ENCODE measurements at places on chromosomes 3 and 15. TPM values are rescaled to one million over a fixed set of nuclear protein-coding genes. Genes with fewer than 3 reads are reported as not detected.

GRCh38 chr15:80484333-80484864, 80.2 kb downstream of the ARNT2 start:
- no peak for DNase-seq

GRCh38 chr3:169410430-169410829, 253.1 kb downstream of the MECOM start:
- DNase-seq: no peak

GRCh38 chr3:138197058-138197457, 10.0 kb downstream of the ARMC8 start:
- DNase-seq: no peak

DNA sequence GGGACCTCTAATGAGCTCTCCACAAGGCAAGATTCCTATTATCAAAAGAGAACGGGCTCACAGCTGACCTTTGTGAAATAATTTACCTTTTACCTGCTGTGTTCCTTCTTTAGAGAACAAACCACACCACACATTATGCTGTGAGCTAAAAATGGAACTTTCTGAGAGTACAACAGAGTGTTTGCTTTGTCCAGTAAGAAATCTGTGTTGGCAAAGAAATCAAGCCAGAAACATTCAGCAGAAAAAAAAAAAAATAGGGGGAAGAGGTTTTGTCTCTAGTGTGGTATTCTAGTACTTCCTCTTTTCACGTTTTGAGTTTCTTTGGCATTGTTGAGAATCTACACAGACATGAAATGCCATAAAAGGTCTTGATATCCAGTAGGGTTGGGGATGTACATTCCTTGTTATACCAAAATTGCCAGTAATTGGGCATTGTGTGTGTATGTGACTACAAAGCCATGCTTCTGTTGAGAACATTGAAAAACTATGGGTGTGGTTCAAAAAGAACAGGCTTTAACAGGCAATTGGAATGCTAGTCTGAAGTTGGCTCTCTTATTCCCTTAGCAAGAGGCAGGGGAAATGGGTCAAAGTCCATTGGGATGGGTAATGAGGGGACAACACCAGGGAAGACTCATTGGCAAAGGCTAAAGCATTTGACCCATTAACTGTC, 273.5 kb downstream of the NEK10 start:
- DNase-seq: no peak

DNA sequence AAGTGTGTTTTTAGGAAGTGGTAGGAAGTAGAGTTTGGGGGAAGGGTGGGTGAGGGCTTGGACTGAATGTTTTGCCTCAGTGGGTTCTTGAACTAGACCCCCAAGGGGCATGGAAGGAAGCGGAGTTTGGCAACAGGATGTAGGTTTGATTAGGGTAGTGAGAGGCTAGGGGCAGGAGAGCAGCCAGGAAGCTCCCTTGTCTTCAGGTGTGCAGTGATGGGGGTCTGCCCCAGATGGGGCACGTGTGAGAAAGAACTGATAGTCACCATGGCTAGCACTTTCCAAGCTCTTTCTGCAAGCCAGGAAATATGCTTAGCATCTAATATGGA, 4.7 kb downstream of the ZSCAN2 start:
- DNase-seq: no peak

DNA sequence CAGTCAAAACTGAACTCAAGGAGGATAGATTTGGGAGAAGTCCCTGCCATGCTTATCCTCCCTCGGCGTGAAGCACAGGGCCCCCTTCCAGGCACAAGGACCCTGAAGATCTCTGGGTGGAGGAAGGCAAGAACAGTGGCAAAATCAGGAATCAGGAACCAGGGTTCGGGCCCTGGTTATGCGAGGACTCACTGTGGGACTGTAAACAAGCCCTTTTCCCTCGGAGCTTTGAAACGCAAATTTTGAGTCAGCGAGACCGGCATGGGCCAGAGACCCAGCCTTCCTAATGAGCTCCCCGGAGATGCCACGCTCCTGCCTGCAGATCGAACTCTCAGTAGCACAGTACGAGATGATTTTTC, 70.1 kb downstream of the SLC12A8 start:
- no peak for DNase-seq

DNA sequence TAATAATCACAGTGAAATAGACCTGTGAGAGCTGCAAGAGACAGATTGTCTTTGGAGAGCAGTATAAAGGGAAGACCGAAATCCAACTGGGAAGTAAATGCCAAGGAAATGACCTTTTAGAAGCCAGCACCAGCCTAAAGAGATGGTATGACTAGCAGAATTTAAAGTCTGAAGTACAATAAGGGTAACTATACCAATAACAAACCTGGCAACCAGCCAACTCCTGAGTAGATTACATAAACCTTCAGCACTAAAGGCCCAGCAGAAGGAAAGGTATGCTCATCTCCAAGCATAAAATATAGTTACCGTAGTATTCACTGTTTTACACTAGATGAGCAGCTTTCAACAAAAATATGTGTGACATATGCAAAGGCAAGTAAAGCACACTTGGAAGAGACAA, 155.1 kb upstream of the SATB1 start:
- DNase-seq: peak; percentile 52

GRCh38 chr3:100893590-100893989, 99.6 kb downstream of the ABI3BP start:
- DNase-seq: peak; percentile 41

DNA sequence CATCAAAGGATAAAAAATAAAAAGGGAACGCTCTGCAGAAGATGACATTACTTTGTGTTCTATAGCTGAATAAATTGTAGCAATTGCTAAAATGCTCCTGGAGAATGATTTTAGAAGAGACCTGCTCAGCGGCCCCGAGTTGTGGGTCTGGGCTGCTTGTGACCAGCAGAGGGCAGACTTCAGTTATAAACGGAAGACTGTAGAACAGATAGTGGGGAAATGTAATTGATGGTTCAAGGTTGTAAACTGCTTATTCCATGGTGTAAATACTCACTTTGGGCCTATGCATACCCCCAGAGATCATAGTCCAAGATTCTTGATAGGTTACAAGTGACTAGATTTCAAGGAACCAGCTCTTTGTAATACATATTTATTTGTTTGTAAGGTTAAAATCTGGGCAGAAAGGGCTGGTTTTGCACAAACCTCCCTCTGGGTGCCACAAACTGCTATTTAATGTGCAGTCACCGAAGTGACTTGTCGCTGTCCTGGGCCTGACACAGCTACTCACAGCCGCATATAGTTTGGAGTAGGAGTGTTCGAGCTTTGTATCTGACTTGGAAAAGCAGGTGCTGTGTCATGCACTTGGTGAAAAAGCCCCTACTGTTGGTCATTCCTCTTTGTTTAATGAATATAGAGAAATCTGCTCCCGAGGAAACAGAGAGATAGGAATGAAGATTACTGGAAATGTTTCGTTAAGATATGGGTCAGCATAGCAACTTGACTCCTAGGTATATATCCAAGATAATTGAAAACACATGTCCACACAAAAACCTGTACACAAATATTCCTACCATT, 34.7 kb upstream of the NDUFB4 start:
- DNase-seq: peak; percentile 81

GRCh38 chr3:2765002-2765579, 345.1 kb downstream of the IL5RA start:
- DNase-seq: peak; percentile 12

GRCh38 chr3:11805716-11806115, 41.0 kb downstream of the TAMM41 start:
- no peak for DNase-seq

DNA sequence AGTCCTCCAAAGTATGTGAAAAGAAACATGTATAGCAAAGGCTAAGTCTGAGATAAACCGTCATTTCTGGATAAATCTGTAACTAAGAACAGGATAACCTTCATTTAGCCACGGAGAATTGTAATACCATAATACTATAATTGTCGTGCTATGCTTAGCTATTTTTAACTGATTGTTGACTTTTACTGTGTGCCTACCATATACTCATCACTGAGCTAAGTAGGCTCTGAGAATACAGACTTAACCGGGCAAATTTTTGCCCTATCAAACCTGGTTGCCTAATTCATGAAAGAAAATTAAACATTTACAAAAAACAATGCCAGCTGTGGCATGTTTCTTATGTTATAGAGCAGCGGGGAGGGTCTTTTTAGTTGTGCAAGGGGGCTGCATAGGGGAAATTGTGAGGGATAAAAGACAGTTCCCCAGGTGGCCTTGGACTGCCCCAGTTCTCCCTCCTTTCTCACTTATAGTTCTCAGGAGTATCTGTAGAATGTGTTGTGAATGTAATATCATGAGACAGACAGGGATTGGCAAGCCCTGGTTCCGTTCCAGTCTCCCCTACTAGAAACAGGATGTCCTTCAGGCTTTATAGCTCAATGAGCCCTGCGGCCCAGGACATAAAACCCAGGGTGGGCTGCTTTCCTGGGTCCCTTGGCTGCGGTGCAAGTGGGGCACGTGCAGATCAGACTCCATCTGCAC, 318.5 kb downstream of the GBE1 start:
- no peak for DNase-seq

- DNase-seq: no peak
Observed at GRCh38 chr3:115581362-115582135, 41.8 kb upstream of the GAP43 start.

DNA sequence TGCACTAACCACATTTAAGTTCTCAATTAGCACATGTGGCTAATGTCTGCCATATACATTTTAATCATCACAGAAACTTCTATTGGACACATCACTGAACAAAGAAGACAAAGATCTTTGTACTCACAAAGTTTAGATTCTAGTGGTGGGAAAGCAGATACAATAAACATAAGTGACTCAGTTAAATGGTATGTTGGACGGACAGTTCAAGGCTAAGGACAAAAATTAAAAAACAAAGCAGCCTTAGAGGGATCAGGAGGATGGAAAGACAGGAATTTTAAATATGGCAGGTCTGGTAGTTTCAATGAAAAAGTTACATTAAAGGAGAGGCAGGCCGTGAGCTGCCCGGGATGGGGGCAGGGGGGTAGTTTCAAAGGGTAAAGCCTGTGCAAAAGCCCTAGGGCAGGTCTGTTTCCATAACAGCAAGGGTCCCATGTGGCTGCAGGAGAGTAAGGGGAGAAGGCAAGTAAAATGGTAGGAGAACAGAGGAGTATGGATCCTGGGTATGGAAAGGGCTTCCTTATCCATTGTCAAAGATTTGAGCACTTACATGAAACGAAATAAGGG, 220.7 kb downstream of the FHIT start:
- DNase-seq: no peak

DNA sequence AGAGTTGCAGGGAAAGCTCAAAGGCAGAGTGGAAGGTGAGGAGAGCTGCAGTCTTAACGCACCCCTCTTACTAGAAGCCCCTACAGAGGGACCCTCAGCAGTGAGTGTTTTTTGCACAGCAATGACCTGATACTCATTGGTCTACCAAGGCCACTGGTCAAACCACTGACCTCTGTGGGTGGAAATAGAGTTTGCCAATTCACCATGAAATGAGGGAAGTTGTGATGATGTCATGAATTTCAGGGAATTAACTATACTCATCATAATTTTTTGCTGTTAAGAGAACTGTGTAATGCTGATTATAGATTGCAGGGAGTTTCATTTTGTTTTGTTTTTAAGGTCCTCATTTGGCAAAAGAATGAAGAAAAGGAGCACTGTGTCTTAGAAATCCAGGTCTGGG, 101.7 kb upstream of the SMAD3 start:
- no peak for DNase-seq

DNA sequence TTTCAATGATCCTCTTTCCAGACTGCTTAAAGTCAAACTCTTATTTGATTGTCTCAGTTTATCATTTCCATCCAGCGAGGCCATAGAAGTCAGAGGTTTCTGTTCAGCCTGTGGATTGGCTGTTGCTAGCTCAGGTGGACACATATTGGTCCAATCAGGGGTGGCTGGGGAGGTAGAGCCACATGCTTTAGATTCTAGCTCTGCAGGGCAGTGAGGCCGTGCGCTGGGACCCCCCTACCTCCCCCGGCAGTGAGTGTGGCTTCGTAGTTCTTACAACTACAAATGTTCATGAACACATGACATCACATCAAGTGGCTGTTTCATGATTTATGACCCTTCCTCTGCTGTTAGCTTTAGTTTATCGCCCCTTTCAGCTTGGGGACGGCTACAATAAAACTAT, 18.0 kb downstream of the APOD start:
- DNase-seq: no peak

GRCh38 chr3:35900079-35900478, 260.8 kb downstream of the ARPP21 start:
- no peak for DNase-seq

- no peak for DNase-seq
Observed at GRCh38 chr3:146142757-146143156, 18.2 kb downstream of the PLOD2 start.

- no peak for DNase-seq
Observed at GRCh38 chr15:85767785-85768529, 26.8 kb downstream of the KLHL25 start.

- DNase-seq: no peak
Observed at GRCh38 chr3:24272408-24272807, 222.2 kb downstream of the THRB start.

GRCh38 chr15:40104865-40105516, 3.7 kb downstream of the BMF start:
- DNase-seq: peak; percentile 98

GRCh38 chr15:92933831-92934230, 33.7 kb downstream of the CHD2 start:
- no peak for DNase-seq

- DNase-seq: no peak
Observed at GRCh38 chr3:30646181-30646876, 39.9 kb downstream of the TGFBR2 start.

- peak; percentile 80 for DNase-seq
Observed at GRCh38 chr3:190883973-190884832, 21.7 kb upstream of the GMNC start.

GRCh38 chr3:11304175-11304574, 32.0 kb downstream of the ATG7 start:
- no peak for DNase-seq

DNA sequence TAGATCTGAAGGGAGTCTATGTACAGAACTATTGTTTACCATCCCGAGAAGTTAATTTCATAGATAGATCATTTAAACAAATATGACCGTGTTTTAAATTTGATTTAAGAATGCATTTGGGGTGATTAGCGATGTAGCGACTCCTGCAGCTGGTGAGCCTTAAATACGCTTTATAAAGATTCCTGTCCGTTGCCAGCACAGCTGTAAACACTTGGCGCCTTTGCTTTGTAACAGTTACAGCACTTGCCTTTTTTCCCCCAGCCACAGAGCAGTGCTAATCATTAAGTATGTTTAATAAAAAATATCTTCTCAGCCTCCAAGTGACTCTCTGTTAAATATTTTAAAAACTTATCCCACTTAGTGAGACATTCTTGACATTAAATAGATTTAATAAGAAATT, 333.8 kb downstream of the FEZF2 start:
- DNase-seq: no peak

GRCh38 chr3:133995264-133995663, 34.5 kb downstream of the SLCO2A1 start:
- no peak for DNase-seq

- DNase-seq: no peak
Observed at GRCh38 chr3:109702976-109703375, 365.6 kb upstream of the DPPA4 start.

The RBMS3 gene
- total RNA-seq: not detected

The KBTBD13 gene
- total RNA-seq: not detected

The ANAPC13 gene
- 18.6 TPM for total RNA-seq

The DNAJB11 gene
- total RNA-seq: 63.5 TPM

The TMEM40 gene
- not detected for total RNA-seq

The EXD1 gene
- total RNA-seq: not detected

The C3orf80 gene
- not detected for total RNA-seq

The GADL1 gene
- not detected for total RNA-seq

The ALDH1L1 gene
- 4.9 TPM for total RNA-seq

The PLXNB1 gene
- 194 TPM for total RNA-seq

The ANKUB1 gene
- not detected for total RNA-seq

The SLC25A20 gene
- total RNA-seq: 11.3 TPM

The RBPMS2 gene
- not detected for total RNA-seq

The DUOX1 gene
- 1.5 TPM for total RNA-seq

The POLG gene
- total RNA-seq: 161 TPM

The LPCAT4 gene
- total RNA-seq: 72.8 TPM

The SYNPR gene
- not detected for total RNA-seq

The SOX14 gene
- total RNA-seq: not detected
